Kidney epithelial cell (primary cell): ENCODE measurements at places on chromosomes 7 and 10. TPM values are rescaled to one million over a fixed set of nuclear protein-coding genes. Genes with fewer than 3 reads are reported as not detected.

The SEM1 gene
- 17.6 and 41.9 TPM in 2 replicates for total RNA-seq

The ELMO1 gene
- 2.3 and 11.4 TPM in 2 replicates for total RNA-seq

The ACTL6B gene
- total RNA-seq = not detected in 2 replicates

The GPR15LG gene
- total RNA-seq = not detected in 2 replicates

The GDF10 gene
- not detected in 2 replicates for total RNA-seq

The KAZALD1 gene
- 2.0 and 4.8 TPM in 2 replicates for total RNA-seq

The NUTM2E gene
- total RNA-seq = 1.3 TPM in 1 of 2 replicates, not detected in the other

The FAM25G gene
- total RNA-seq = 3.2 and 15.7 TPM in 2 replicates

The GIMAP7 gene
- not detected in 2 replicates for total RNA-seq

The DLX5 gene
- total RNA-seq = not detected in 2 replicates

The RNF32 gene
- 0.62 and 0.75 TPM in 2 replicates for total RNA-seq

The EGFR gene
- 67.2 and 76.7 TPM in 2 replicates for total RNA-seq

The POLR2J2 gene
- 0.14 and 1.2 TPM in 2 replicates for total RNA-seq

The NRF1 gene
- total RNA-seq = 7.1 and 9.3 TPM in 2 replicates

The OPN4 gene
- not detected in 2 replicates for total RNA-seq

The GNG11 gene
- 12.6 and 14.8 TPM in 2 replicates for total RNA-seq
